GM23338 (cell line): ENCODE measurements at places on chromosomes 7 and 10. TPM values are rescaled to one million over a fixed set of nuclear protein-coding genes. Genes with fewer than 3 reads are reported as not detected.

MPP7 gene
- total RNA-seq = 8.0 and 9.4 TPM in 2 replicates

PLEKHS1 gene
- total RNA-seq = not detected in 2 replicates

DNA sequence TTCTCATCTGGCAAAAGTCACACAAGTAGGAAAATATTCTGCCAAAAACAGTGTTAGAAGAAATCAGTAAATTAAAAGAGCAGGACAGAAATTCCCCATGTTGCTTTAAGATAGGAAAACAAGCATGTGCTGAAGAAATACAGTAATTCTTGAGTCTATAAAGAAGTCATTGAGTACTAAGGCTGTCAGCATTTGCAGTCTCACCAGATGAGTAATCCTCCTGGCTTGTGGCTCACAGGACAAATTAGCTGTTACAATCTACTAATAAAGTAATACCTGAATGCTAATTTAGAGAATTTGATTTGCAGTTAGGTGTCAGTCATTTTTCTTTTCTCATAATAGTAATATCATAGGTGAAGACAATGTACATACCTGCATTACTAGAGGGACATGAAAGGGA, 1158.9 kb upstream of the CELF2 start:
- no peak for DNase-seq

DNA sequence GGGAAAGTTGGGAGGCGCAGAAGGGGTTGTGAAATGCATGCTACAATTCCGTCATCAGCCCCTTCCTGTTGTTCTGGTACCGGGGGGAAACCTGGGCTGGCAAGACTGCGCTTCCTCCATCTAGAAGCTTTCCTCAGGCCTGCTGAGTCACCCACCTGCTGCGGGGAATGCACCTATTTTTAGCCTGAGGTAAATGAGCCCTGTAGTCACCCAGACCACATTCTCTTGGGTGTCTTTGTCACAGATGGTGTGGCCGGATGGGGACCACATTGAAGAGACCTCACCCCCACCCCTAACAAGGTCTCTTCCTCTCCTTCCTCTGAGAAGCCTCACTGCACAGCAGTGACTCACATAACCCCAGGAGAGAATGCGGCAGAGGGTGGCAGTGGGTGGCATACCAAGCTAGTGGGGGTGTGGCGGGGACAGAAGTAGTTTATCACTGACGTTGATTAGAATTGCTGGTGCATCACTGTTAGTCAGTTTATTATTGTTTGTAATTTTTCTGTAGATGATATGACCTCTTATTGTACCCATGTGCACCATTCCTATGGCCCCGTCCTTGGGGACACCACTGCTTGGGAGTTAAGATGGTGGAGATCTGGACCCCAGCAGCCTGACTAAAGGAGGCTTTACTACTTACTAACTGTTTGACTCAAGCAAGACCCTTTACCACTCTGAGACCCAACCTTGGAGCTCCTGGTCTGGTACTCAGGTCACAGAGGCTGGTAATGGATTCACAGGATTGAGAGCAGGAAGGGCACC, 83.0 kb upstream of the DUSP5 start:
- DNase-seq = no peak

- DNase-seq = peak; percentile 61
Measured at GRCh38 chr7:2559283-2559950, 638 bp downstream of the IQCE start.
